HFFc6 (cell line): ENCODE measurements at places on chromosomes 12 and 14. TPM values are rescaled to one million over a fixed set of nuclear protein-coding genes. Genes with fewer than 3 reads are reported as not detected.

The GPR132 gene
- total RNA-seq = not detected in 3 replicates

The RAD9B gene
- total RNA-seq = 0.50 to 1.2 TPM (median 0.64 TPM) in 3 replicates

DNA sequence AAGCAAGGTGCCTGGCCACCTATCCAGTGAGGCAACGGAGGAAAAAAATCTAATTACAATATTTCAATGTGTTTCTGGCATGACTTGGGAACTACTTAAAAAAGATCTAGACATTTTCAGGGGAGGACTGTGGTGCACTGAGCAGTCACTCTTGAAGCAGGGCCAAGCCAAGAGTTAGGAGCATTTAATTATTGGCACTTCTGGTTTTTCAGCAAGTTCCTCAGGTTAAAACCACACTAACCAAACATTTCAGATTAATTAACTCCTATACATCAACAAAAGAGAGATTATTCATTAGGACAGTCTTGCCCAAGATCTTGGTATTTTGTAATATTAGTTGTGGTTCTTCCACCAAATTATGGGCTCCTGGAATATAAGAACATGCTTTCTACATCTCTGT, 25.6 kb downstream of the PRKAB1 start:
- DNase-seq = no peak
- peak overlapping the region; percentile 56 for H3K4me3 ChIP-seq
- no peaks in the 10 kb centered on the region for H3K27me3 ChIP-seq

GRCh38 chr12:126112849-126113248, 1047.6 kb downstream of the AACS start:
- DNase-seq = no peak
- no peak overlapping the region for H3K27ac ChIP-seq
- H3K4me3 ChIP-seq = no peak overlapping the region
- no peaks in the 10 kb centered on the region; the same call in 1 of the 2 replicates for H3K27me3 ChIP-seq
- no peaks in the 10 kb centered on the region for H3K36me3 ChIP-seq

DNA sequence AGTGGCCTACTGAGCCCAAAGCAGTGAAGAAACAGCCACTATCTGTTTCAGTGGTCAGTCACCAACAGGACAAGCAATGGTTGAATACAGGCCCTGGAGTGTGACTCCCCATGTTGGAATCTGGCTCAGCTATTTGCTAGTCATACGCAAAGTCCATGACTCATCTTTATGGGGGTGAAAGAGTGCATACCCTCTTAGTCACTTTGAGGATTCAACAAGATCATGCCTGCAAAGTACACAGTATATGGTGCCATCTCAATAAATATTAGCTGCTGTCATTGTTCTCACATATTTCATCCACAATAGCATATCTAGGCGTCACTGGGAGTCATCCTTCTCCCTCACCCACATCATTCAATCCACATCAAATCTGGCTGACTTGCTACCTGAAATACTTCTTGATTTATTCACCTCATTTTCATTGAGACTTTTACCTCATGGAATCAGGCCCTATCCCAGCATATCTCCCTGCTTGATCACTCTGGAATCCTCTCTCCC, 26.4 kb upstream of the STAB2 start:
- peak; percentile 98 for DNase-seq
- H3K4me3 ChIP-seq = peak overlapping the region; percentile 44
- H3K4me1 ChIP-seq = peaks cover 40% of the 10 kb centered on the region
- peak overlapping the region; percentile 90 for H3K27ac ChIP-seq

DNA sequence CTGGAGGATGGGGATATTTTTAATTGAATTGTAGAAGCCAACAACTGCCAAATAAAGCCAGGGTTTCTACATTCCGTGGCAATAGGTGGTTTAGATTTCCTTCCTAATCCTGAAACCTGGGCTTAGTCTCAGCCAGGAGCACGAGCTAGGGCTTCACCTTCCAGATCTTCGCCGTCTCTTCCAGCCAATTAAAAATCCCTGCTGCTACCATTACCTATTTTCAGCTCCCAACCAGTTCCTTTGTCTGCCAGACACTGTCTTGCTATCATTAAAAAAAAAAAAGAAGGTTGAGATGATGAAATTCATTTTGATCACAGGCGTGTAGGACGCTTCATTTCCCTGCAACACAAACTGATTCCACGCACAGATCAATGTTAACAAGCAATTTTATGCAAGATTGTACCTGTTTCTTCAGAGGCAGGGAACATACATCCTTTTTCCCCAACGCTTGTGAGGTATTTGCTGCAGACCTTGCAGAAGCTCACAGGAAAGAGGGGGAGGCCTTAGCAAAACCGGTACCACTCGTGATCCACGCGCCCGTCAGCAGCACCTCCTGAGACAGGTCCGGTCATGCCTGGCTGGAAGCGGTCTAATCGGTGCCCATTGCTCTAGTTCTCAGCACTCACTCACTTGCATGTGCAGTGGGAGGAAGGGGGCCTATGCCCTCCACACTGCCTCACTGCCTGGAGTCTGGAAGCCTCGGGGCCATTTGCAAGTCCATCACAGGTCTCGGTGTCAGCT, 65.1 kb downstream of the SLC6A12 start:
- H3K4me1 ChIP-seq = no peaks in the 10 kb centered on the region
- H3K36me3 ChIP-seq = no peaks in the 10 kb centered on the region
- no peak overlapping the region for H3K4me3 ChIP-seq
- H3K27me3 ChIP-seq = peaks cover 68% of the 10 kb centered on the region
- DNase-seq = no peak

DNA sequence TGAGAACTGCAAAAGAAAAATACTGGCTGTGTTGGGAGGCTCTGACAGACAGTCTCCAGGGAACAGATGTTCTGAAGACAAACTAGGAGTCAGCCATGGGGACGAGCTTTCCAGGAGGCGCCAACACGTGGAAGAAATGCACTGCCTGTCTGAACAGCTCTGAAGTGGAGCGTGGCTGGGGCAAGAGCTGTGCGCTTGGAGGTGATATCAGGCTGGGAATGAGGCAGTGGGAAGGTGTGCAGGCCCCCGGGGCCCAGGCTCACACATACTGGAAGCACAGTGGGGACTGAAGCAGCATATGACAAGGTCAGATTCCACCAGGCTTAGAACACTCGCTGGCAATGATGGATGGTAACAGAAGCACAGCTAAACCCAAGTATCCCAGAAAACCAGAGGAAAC, 17.5 kb downstream of the APPL2 start:
- H3K36me3 ChIP-seq = peaks cover 78% of the 10 kb centered on the region
- H3K27ac ChIP-seq = peak overlapping the region; percentile 40; the same call in 1 of the 2 replicates
- H3K4me3 ChIP-seq = no peak overlapping the region
- no peaks in the 10 kb centered on the region; the same call in 1 of the 2 replicates for H3K27me3 ChIP-seq
- peaks cover 79% of the 10 kb centered on the region for H3K4me1 ChIP-seq

DNA sequence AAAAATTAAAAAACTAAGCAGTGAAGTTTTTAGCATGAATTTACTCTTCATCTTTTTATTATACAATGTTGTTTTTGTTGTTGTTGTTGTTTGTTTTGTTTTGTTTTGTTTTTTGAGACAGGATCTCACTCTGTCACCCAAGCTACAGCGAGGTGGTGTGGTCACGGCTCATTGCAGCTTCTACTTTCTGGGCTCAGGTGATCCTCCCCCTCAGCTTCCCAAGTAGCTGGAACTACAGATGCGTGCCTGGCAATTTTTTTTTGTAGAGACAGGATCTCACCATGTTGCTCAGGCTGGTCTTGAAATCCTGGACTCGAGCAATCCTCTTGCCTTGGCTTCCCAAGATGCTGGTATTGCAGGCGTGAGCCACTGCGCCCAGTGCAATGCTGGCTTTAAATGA, 11.3 kb downstream of the PPFIBP1 start:
- no peaks in the 10 kb centered on the region for H3K27me3 ChIP-seq
- peaks cover 32% of the 10 kb centered on the region for H3K36me3 ChIP-seq
- H3K4me1 ChIP-seq = peaks cover 47% of the 10 kb centered on the region
- DNase-seq = no peak

GRCh38 chr12:94798113-94798512, 147.8 kb upstream of the TMCC3 start:
- peaks cover 7% of the 10 kb centered on the region for H3K27me3 ChIP-seq
- DNase-seq = no peak
- no peaks in the 10 kb centered on the region for H3K4me1 ChIP-seq
- no peak overlapping the region for H3K27ac ChIP-seq

- peaks cover 21% of the 10 kb centered on the region for H3K4me1 ChIP-seq
- no peak for DNase-seq
- no peak overlapping the region for H3K27ac ChIP-seq
- peaks cover 10% of the 10 kb centered on the region for H3K36me3 ChIP-seq
These were observed 25.5 kb downstream of the BDKRB1 start for GRCh38 chr14:96281486-96281885.
